ENCODE measurements at places on chromosomes 1 and 21.

GRCh38 chr21:16517383-16517782 lies 787.6 kb downstream of the USP25 start:
- DNase-seq: no peak

DNA sequence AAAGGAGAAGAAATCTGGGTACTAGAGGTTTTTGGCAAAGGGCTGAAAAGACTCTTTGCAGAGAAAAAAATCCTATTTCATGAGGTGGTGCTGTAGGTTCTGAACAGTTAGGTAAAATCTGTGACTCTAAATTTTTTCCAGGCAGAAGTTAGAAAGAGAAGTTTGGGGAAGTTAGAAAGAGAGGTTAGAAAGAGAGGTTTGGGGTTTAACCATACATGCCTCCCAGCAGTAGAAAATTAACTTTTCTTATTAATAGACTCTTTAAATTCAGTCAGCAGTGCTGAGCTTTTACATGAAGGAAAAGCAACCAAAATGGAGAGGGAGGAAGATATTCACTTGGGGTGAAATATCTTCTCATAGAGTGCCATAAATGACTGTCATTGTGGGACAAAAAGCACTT lies 12.2 kb downstream of the AMY1C start:
- DNase-seq: no peak

DNA sequence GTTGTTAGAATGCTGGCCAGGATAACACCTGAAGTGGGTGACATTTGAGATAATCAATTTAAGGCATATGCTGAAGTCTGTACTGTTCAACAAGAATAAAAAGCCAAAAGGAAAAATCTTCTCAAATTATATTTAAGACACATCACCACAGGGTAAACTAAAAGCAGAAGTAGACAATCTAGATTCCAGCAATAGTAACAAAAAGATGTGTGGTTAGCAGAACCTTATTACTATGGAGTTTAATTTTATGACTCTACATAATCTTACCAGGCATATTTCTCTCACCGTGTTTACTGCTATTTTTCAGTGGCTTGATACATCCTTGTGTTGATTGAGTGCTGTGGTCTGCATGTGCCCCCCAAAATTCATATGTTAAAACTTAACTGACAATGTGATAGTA lies 300.4 kb upstream of the ZP4 start:
- no peak for DNase-seq

DNA sequence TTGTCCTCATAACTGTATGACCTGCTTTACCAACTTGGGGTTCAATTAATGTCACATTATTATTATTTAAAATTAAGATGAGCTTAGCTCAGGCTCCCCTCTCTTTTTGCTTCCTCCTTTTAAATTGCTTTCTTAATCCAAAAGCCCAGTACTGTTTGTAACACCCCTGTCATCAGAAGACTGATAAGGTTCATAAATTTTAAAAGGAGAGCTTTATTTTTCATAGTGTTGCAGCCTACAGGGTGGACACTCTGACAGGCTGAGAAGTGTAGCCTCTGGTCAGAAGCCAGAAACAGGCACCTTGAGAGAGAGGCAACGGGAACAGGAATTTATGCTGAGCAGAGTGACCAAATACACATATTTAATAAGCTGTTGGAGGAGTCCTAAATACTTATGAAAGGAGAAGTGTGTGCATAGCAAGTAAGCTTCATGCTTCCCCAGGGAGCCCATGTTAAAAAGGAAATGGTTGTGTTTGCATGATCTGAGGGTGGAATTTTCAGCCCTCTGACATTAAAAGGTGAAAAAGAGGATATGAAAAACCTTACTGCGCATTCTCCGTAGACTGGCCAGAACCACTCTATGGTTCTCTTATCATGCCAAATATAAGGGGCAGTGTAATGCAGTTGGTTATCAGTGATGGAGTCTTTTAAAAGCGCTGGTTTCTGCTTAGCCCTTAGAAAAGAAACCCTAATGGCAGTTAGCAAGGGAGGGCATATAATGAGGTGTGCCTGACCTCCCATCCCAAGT lies 30.5 kb upstream of the FGGY start:
- no peak for DNase-seq

DNA sequence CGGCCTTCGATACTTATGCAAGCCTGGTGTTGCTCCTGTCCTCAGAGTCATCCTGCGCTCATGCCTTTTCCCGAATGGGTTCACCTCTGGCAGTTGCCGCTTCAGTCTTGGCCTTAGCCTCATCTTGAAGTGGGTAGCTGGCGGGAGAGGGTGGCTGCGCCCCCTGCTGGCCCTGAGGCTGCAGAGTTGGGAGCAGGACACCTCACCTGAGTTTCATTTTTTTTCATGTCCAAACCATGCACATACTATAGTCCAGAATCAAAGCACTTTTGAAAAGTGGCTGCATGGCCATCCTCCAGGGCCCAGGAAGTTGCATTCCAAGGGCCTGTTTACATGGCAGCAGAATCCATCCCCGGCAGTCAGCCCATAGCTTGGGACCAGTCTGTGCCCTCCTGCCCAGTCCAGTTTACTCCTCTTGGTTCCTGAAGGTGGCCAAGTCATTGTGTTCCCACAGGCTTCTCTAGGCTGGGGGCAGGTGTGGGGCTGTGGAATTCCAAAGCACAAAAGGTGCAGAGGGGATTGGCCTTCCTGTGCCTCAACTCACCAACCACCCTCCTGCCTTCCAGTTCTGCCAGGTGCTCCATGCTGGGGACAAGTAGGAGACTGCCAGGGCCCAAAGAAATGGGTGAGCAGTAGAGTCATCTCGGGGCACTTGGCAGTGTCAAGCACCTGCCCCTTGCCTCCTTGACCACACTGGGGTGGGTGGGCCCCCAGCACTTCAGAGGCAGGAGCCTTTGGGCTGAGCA lies 44.0 kb downstream of the YARS1 start:
- peak; percentile 22 for DNase-seq

DNA sequence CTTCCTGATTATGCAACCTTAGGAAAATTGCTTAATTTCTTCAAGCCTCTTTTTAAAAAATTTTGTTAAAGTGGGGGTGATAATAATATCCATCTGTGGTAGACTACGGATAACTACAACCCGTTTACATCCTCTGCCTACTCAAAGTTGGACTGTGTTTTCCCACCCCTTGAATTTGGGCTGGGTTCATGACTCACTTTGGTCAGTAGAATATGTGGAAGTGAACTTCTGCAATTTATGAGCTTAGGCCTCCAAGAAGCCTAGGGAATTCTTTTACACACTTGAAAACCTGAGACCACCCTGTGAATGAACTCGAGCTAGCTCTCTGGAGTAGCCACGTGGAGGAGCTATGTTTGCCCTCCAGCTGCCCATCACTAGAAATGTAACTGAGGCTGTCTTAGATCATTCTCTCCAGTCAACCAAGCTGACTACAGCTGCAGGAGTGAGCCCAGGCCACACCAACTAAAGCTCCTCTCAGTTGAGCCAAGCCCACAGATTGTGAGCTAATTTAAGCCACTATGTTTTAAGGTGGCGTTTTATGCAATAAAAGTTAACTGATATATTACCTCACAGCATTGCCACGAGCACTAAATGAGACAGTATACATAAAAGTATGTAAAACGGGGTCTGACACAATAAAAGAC lies 29.6 kb upstream of the CACHD1 start:
- DNase-seq: no peak

DNA sequence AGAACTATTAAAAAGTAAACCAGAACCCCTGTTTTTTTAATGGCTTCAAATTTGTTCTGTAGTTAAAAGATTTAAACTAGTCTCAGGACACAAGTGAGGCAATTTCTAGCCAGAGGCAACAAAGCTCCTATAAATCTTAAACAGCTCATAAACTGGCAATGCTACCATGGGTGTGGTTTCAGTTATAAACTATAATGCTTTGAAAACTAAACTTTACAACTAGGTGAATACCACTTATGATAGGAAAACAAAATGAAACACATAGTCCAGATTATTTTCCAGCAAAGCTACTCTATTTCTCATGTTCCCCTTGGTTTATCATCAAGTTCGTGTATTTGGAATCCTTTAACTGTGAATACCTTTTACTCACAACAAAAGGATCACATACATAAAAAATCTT lies 282.5 kb downstream of the VAV3 start:
- DNase-seq: no peak

DNA sequence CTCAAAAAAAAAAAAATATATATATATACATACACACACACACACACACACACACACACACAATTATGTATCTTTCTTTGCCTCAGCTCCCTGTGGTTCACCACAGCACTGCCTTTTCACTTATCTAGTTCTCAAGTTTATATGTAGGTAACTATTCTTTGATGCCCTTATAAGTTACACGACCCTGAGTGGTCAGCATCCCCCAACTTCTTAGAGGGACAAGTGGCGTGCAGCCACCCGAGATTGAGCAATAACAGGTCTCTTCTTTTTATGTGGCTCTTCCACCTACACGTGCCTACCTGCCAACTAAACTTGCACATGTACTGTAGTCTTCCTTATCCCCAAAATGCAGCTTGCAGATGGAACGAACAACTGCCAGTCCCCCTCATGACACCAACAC lies 120.8 kb downstream of the GABPA start:
- DNase-seq: no peak

Data from NCI-H2081 treated with DMSO at 0.1 percent for 48 hours (cell line).